Calu3 (cell line): ENCODE measurements at places on chromosomes 12 and 14. TPM values are rescaled to one million over a fixed set of nuclear protein-coding genes. Genes with fewer than 3 reads are reported as not detected.

Gene DBX2
- not detected in 2 replicates for total RNA-seq

Gene ACSS3
- total RNA-seq: 0.21 and 0.47 TPM in 2 replicates

Gene SRRM4
- not detected in 2 replicates for total RNA-seq

Gene INTS13
- total RNA-seq: 35.0 and 36.3 TPM in 2 replicates

Gene A2M
- total RNA-seq: not detected in 2 replicates

Gene INSM2
- total RNA-seq: not detected in 2 replicates

Gene BEGAIN
- 0.26 and 0.37 TPM in 2 replicates for total RNA-seq

Gene PRPF40B
- 21.7 and 22.2 TPM in 2 replicates for total RNA-seq

Gene SLC17A8
- not detected in 2 replicates for total RNA-seq

Gene ARHGAP5
- total RNA-seq: 113 and 132 TPM in 2 replicates

Gene GPR137C
- total RNA-seq: 2.0 and 2.3 TPM in 2 replicates

Gene SOAT2
- total RNA-seq: not detected in 2 replicates

Gene PMCH
- total RNA-seq: not detected in 2 replicates

Gene GPR132
- total RNA-seq: 1.4 TPM in 2 replicates

Gene PLXNC1
- 1.3 and 2.3 TPM in 2 replicates for total RNA-seq

Gene CLEC12A
- not detected in 2 replicates for total RNA-seq

Gene SALL2
- 3.5 and 3.9 TPM in 2 replicates for total RNA-seq

Gene AICDA
- total RNA-seq: not detected in 2 replicates
